ENCODE measurements at places on chromosomes 3 and 15.

GRCh38 chr3:79467721-79468120 is 300.1 kb downstream of the ROBO1 start:
- no peak for DNase-seq

GRCh38 chr15:88745065-88745464 is 58.2 kb upstream of the ACAN start:
- DNase-seq, result no peak

- DNase-seq, result no peak
Observed at GRCh38 chr15:99956820-99957641, 223.8 kb upstream of the LYSMD4 start.

- no peak for DNase-seq
Observed at GRCh38 chr15:66290518-66290917, 2.9 kb upstream of the DIS3L start.

GRCh38 chr3:45078910-45079522 is 52.9 kb downstream of the CLEC3B start:
- no peak for DNase-seq

GRCh38 chr3:71462586-71462985 is 120.9 kb downstream of the FOXP1 start:
- DNase-seq, result no peak

DNA sequence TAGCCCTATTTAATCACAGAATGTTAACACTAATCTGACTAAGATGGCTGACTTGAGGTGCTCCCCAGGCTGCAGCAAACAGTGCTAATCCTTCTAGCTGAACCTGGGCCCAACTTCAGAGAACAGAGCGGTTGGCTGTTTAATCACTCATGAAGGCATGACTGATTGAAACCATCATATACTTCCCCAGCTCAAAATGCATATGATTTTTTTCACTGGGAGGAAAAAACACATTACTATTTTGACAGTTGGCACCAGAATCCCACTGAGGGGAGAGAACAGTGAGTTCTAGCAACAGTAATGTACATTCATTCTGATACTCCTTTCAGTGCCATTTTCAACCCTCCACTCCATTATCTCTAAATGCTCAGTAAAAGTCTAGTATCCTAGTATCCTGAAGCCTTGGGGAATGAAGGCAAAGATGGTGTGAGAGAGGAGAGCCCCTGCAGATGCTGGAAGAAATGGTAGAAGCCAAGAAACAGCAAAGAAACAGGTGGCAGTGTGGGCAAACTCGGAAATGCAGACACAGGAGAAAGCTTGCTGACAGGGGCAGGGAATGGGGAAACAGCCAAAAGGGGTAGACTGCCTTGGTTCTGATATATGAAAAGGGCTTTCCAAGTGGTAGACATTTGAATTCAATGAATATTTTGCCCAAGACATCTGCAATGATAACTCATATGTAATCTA is 34.4 kb upstream of the CASR start:
- DNase-seq, result no peak

DNA sequence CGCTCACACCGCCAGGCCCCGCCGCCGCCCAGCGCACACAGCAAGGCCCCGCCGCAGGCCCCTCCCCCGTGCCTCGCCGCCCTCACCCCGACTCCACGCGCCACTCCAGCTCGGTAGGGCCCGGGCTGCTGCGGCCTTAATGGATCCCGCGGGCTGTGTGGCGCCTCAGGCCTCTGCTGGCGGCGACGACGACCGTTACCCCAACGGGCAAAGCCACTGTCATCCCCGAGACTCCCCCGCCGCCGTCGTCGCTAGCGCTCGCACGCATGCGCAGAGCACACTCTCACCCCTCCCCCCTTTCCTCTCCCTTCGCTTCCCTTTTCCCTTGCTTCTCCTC is at the start of gene MSL2:
TSS of gene MSL2 (minus strand) at position 272 of the 337 bp plus-strand sequence. CDS start 1,222 bp downstream, outside the sequence.
- no peak for DNase-seq

GRCh38 chr15:33292717-33293307 is 18.0 kb upstream of the RYR3 start:
- no peak for DNase-seq

- DNase-seq, result no peak
Observed at GRCh38 chr3:197083486-197083885, 53.9 kb upstream of the MELTF start.

DNA sequence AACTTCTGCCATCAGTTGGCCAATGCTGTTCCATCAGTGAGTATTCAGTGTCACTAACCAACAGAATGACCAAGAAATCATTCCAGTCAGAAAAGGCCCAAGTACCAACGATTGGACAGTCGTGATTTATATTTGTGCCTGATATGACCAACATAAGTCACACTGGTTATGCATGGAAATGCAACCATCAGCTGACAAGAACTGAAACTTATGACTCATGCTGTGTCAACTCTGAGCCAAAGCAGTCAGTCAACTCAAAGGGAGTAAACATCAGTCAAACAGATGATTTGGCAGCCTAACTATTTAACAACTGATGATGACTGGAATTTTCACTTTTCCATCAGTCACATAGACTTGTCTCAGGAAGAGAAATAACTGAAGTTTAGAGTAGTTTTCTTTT is 142.4 kb downstream of the ANXA2 start:
- DNase-seq, result no peak

DNA sequence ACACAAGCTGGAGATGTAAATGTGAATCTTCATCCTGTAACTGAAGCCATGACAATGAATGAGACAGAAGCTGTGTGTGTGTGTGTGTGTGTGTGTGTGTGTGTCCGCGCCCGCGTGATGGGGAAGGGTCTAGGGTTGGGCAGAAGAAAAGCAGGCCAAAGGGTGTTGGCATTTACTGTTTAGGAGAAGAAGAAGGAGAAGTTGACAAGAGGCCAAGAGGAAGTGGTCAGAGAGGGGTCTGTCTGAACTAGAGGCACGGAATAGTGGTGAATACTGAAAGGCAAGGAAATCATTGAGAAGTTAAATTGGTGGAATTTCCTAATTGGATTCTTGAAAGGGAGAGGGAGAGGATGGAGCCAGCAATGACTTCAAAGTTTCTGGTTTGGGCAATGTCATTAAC is 5.6 kb upstream of the NCEH1 start:
- no peak for DNase-seq

- no peak for DNase-seq
Observed at GRCh38 chr3:195260280-195260905, 10.6 kb downstream of the XXYLT1 start.

DNA sequence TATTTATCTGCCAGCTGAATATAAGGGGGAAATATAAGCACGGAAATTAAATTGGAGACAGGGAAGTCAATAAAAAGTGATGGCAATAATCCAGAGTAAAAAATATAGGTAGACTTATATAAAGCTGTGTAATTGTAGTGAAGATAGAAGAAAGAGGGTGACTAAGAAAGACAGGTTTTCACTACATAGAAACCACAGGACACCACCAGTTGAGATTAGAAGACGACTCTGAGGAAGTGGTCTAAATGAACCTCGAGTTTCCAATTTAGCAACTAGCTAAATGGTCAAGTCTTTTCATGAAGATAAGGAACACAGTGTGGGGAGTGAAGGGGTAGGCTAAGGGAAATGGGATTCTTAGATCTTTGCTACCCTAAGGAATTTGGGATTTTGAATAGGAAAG is 188.8 kb upstream of the ARL6 start:
- DNase-seq, result no peak

GRCh38 chr15:36666228-36666905 is 86.9 kb downstream of the CDIN1 start:
- DNase-seq, result no peak

DNA sequence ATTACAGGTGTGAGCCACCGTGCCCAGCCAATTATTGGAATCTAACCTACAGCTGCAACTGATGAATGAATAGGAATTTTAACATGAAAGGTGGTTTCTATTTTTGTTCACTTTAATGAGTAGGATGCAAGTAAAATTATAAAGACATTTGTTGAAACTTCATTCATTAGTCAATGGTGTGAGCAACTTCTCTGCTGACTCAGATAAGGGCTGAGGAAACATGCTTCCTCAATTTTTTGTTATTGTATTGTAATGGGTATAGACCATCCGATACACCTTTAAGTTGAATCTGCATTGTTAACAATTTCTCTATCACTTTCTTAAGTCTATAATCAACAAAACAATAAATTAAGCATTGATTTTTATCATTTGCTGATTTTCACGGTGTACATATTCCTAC is 127.8 kb downstream of the STAG1 start:
- DNase-seq, result no peak

DNA sequence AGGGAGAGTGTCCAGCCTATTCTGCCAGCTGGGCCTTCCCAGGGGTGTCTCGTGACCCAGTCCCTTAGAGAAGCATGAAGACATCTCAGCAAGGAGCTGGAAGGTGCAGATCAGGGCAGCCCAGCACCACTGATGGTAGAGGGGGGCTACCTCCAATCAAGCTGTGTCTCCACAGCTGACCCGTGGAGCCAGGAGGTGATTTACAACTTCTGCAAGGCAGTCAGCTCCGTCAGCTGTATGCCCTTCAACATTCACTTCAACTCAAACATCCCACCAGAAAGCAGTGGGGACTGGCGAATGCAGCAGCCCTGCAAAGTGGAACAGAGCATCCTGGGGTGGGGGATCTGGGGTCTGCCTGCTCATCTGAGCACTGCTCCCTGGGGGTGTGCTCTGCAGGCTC is 32.6 kb upstream of the FRG2C start:
- DNase-seq, result no peak
